Activated CD4-positive, alpha-beta T cell treated with anti-CD3 and anti-CD28 coated beads, Interleukin-2, Interleukin-4, amounts not matched to agents 100 ng/mL and 50 ng/mL, durations not matched to agents 16 hours and 8 hours (primary cell): ENCODE measurements at places on chromosomes 6 and 20.
A peak's percentile ranks its signal among the peaks of the same experiment; 100 is the strongest.

DNA sequence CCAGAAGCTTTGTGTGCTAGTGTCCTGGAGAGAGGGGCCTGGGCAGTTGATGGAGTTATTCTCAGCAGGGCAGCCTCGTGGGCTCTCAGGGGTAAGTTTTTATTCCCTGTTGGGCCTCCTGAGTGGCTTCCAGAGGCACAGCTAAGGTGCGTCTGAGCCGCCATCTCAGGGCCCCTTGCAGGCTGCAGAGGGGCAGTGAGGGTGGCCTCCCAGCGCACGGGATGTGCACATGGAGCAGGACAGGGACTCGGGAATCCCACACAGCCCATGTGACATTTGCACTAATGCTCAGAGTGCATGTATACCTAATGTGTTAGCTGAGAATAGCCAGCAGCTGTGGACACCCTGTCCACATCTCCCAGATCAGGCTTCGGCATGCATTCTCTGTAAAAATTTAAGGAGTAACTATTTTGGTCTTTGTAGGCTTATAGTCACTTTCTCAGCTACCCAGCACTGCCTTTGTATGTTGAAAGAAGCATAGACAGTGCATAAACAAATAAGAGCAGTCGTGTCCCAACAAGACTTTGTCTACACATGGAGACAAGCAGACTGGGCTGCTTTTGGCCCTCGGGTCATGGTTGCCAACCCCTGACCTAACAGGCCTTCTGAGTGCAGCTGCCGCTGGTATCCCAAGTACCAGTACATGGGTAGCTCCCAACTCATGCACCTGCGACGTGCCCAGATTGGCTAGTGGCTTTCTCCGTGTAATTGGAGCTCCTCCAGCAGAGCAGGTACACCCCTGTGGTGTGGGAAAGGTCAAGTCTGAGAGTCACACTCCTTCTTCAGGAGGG is 18.6 kb upstream of the CST9L start:
- DNase-seq = no peak

DNA sequence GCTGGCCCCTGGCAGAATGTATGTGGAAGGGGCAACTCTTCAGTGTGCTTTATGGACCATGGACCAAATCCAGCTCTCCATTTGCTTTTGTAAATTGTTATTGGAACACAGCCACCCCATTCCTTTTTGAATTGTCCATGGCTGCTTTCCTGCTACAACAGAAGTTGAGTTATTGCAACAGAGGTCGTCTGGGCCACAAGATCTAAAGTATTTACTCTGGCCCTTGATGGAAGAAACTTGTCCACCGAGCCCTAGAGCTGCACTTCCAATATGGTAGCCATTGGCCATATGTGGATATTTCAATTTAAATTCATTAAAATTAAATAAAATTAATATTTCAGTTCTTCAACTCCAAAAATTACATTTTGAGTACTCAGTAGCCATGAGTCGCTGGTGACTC is 543.5 kb downstream of the PTPRT start:
- DNase-seq = no peak

- no peak for DNase-seq
Measured at GRCh38 chr6:44225579-44226325, 2.4 kb downstream of the SLC29A1 start.

GRCh38 chr6:13615792-13616120 is 621 bp downstream of the NOL7 start:
- DNase-seq = peak; percentile 39

DNA sequence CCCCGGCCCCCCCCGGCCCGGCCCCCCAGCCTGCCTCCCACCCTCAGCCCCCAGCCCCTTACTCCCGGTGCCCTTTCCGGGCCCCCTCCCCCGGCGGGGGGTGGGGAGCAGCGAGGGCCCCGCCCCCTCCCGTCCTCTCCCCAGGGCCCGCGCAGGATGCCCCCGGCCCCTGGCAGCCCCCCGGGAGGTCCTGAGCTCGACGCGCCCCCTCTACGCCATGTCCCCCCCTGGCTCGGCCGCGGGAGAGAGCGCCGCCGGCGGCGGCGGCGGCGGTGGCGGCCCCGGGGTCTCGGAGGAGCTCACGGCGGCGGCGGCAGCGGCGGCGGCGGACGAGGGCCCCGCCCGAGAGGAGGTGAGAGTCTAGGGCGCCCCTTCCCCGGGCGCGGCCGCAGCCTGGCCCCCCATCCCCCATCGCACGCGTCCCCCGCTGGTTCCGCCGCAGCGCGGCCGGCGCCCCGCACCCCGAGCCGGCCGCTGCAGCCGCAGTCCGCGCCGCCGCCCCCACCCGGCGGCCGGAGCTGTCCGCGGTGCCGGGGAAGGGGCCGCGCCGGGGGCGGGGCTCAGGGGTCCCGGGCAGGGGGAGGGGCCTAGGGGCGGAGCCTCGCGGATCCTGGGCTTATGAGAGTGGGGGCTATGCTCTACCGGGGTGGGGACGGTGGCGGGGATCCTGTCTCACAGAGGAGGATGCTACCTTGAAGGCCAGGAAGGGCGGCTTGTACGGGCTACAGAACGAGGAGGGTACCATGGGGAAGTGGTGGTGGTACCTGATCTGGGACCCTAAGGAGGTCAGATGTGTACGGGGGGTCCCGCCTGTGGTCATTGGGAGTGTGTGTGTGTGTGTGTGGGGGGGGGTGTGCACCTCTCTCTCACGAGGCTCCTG is 516 bp downstream of the TMEM151B start:
- no peak for DNase-seq

DNA sequence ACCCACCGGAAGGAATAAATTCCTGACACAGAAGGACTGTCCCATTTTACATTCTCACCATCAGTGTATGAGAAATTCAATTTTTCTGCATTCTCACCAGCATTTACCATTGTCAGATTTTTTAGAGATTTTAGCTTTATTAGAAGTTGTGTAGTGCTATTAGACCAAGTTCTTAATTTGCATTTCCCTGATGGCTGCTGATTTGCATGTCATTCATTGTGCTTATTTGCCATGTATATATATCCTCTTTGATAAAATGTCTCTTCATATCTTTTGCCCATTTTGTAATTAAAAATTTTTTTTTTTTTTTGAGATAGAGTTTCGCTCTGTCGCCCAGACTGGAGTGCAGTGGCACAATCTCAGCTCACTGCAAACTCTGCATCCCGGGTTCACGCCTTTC is 9.8 kb upstream of the HLA-DRB5 start:
- no peak for DNase-seq

DNA sequence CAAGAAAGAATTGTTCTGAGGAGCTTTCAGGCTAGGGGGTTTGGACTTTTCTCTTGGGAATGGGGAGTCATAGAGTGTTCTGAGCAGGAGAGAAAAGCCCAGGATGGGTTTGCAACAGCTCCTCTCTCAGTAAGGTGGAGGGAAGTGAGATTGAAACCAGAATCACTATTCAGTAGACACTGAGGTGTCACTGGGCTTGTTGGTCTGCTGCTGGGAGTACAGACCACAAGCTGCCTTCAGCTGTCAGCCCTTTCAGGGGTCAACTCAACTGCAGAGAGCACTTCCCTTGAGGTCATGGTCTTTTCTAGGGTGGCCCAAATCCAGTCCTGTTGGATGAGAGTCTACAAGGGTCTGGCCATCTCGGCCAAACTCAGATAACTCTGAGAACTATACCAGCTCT is 12.9 kb upstream of the FOXA2 start:
- DNase-seq = no peak

GRCh38 chr6:11181478-11182136 is 50.9 kb downstream of the NEDD9 start:
- DNase-seq = no peak

DNA sequence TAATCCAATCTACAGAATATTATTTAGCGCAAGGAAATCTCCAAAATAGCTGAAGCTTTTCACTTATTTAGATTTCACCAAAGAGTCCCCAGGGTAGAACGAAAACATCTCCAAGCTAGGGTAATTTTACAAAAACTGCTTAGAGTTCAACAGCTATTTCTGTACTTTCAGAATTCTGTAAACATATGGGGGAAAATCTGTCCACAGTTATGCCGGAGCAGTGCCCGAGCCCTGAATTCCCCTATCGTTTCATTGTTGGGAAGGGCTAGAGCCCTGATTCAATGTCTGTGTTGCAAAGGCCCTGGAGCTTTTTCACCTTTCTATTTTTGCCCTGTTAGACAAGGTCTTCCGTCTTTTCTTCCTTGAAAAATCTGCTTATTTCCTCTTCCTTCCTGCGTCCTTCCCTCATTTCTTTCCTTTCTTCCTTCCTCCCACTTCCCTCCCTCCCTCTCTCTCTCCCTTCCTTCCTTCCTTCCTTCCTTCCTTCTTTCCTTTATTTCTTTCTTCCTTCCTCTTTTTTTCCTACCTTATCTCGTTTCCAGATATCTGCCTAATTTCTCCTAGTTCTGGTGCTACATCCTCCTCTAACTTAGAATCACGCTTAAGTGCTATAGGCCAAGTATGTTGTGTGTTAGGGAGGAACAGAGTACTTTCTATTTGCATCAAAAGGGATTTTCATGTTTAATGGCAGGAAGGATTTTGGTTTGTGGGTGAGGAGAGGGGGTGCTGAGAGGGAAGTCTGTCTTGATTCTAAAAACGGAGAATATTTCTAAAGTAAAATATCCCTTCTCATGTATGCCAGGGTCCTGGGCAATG is 122.5 kb upstream of the BMP2 start:
- DNase-seq = no peak
